ENCODE measurements at places on chromosomes 2 and 18.

DNA sequence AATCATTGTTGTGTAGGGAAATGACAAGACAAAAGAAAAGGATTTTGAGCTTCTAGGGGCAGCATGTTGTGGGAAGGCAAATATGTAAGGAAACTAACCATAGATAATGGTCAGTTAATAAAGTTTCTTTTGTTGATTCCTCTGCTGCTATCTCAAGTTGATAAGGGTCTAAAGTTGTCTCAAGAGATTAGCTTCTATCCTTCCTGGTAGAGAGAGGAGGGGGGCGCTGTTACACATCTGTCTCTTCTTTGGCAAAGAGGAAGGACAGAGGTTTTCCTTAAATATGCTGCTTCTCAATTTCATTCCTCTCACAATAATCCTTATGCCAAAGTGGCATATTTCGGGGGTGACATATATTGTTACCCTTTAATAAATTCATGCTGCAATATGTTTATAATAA is 944.0 kb downstream of the DPP10 start:
- no peak for DNase-seq

DNA sequence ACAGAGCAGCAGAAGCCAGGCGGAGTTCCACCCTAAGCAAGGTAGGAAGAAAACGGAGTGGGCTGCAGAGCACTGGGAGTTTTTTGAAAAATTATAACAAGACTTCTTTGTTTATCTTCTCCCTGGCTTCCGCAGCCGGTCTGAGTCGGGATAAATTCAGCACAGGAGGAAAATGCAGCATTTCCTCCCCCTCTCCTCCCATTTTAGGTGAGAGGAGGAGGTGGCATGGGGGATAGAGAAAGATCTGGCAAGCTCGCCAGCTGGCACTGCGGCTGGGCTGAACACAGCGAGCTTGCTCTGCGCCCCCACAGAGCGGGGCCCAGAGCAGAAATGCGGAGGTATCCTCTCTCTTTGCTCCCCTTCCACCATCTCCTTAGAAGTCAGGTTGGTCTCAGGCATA is 17.7 kb upstream of the CHRNA1 start:
- DNase-seq = no peak

DNA sequence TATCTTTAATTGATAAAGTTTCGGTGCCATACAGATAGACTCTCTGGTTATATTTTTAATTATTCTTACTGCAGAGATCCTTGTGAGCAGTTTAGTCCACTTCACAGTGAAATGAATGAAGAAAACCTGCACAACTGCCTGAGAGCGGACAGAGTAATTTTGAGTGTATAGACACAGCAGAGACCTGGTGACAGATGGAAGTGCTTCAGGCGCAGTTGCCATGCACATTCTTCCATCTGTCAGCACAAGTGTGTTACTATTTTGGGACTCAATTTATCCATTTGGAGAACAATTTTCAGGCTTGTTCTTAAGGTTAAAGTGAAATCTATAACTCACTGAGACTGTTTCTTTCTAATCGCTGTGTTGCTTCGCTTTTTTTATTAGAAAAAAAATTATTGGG is 147.8 kb upstream of the SPHKAP start:
- no peak for DNase-seq

DNA sequence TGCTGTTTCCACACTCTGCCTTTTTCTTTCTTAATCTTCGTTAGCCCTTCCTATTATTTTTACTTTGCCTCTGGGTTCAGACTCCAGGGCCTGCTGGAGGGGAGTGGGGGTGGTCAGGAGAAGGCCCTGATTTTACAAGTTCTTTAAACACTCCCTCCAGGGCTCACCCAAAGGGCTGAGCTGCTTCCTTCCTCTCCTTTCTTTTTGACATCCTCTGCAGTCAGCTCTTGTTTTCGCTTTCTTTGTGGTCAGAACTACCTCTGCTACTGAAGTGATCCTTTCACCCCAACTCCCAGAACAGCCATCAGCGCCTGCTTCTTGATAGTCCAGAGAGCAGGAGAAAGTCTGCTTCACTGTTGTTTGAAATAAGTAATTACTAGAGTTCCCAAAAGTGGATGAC is 925.7 kb downstream of the EPHA4 start:
- no peak for DNase-seq

DNA sequence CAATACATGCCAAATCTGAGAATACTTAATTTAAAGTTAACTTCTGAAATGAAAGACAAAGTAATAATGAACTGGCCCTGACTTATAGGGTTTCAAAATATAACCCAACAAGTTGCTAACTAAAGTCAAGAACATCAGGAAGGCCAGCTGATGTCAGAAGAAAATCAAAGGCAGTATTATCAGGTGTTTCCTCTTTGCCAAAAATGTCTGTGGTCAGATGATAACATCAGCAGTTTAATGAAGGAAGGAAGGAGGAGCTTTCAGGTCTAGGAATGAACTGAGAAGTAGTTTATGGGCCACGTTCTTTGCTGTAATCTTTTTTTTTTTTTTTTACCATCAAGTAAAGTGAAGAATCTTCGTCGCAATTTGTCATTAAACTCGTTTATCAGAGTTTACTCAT is 40.9 kb downstream of the CDH2 start:
- no peak for DNase-seq

DNA sequence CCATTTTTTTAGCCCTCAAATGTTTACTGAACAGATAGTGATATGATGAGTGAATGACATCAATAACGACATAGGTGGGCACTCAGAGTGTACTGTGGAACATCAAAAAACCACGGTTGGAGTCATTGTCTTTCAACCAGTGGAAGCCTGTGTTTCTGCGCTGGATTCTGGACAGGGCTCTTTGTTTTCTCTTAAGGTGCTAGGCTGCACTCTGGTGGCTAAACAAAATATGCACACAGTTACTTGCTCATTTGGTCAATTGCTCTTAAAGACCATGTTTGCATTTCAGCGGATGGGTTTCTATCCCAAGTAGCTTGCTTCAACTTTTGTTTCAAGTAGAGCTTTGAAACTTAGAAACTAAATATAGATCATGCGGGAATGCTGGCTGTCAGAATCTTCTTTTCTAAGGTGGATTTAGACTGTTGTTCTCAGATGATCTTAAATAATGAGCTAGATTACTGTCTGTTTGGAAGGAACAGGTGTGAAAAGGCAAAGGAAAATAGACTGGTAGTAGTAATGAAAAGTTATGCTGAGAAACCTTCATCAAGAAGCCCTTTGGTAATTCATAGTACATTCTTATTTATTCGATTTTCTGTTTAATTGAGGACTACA is 48.5 kb upstream of the LYPD6B start:
- DNase-seq = no peak

GRCh38 chr2:14941151-14941631 is 308.7 kb downstream of the LRATD1 start:
- no peak for DNase-seq

DNA sequence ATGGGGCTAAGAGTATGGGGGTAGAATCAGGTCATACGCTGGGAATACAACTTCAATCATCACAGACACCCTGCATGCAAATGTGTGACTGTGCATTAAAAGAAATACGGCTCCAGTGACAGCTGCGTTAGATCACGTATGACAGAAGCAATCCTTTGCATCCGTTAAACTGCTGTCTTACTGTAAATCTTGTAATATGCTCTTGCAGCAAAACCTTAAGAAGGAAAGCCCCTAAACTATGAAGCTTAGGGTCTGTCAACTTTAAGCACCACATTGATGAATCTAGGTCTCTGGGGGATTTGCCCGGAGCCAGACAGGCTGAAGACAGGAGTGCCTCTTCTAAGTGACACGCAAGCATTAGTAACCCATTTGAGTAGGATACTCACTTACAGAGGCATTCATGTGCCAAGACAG is 84.7 kb upstream of the EML6 start:
- DNase-seq = no peak

- DNase-seq = no peak
These were observed 75.6 kb upstream of the ITGB6 start for GRCh38 chr2:160275656-160276055.

DNA sequence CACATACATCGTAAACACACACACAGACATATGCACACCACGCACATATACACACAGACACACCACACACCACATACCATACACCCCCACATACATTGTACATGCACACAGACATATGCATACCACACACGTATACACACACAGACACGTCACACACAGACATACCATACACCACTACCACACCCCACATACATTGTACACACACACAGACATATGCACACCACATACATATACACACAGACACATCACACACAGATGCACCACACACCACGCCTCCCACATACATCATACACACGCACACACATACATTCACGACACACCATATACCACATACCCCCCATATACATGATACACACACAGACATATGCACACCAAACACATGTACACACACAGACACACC is 58.4 kb downstream of the KIF5C start:
- no peak for DNase-seq

GRCh38 chr2:27988306-27988705 is 97.8 kb downstream of the BABAM2 start:
- no peak for DNase-seq

DNA sequence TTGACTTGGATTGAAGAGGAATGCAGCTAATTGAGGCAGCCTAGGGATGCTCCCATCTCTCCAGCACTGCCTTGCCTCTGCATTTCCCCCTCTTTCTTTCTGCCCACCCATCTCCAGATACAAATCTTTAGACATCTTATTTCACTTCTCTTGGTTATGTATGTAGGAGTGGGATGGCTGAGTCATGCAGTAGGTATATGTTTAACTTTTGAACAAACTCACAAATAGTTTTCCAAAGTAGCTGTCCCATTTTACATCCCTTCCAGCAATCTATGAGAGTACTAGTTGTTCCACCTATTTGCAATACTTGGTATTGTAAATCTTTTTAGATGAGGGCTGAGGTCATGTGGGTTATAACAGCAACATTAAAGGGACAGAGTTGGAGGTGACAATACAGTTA is 329.9 kb downstream of the DYSF start:
- no peak for DNase-seq

- DNase-seq = no peak
These were observed 180.7 kb downstream of the RAD51AP2 start for GRCh38 chr2:17337507-17337906.

- no peak for DNase-seq
These were observed 7.5 kb downstream of the COL6A3 start for GRCh38 chr2:237406371-237406895.

DNA sequence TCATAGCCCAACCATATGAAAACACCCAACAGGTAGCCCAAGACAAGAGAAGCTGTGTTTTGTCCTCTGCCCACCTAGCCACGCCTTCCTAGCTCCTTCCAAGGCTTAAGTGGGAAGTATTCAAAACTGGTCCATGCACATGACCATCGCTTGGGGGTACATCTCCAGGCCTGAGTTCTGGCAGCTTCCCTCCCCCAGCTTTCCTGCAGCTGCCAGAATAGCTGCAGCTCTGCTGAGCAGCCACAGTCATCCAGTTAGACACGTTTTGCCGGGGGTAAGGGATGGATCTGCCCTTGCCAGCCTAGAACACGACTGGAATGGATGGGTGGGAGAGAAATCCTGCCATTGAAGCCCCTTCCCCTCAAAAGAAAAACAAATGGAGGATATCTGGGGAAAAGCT is 166.8 kb downstream of the NRP2 start:
- no peak for DNase-seq

- no peak for DNase-seq
These were observed 78.4 kb upstream of the ZNF516 start for GRCh38 chr18:76573325-76574025.

GRCh38 chr2:49033394-49034185 is 120.7 kb downstream of the FSHR start:
- no peak for DNase-seq

DNA sequence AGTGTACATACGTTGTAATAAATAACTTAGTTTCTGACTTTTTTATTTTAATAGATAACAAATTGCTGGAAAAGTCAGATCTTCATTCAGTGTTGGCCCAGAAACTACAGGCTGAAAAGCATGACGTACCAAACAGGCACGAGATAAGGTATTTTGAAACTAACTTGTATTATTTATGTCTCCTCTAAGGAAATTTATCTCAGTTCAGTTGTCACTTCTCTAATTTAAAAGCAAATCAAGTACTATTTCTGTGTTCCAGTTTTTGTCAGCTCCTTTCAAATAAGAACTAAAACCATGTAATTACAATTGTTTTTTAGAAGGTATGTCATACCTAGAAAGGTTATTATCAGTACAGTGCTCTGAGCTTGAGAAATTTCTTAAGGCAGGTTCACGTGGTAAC is 4.6 kb downstream of the ATG16L1 start:
- DNase-seq = no peak

DNA sequence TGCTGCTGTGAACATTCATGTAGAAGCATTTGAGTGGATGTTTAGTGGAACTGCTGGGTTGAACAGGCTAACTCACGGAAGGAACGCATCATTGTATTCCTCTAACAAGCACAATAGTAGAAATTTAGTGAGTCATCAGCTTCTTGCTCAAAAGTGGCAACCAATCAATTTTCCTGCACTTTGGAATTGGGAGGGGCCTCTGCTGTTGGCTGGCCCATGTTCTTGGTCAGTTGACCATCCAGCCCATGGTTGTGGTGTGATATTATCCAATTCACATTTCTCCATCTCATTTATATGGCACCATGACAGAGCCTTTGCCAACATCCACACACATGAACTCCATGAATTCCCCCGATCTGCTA is 95.0 kb downstream of the TNFRSF11A start:
- DNase-seq = no peak

- DNase-seq = no peak
These were observed 93.6 kb downstream of the SMAD7 start for GRCh38 chr18:48857023-48857694.

DNA sequence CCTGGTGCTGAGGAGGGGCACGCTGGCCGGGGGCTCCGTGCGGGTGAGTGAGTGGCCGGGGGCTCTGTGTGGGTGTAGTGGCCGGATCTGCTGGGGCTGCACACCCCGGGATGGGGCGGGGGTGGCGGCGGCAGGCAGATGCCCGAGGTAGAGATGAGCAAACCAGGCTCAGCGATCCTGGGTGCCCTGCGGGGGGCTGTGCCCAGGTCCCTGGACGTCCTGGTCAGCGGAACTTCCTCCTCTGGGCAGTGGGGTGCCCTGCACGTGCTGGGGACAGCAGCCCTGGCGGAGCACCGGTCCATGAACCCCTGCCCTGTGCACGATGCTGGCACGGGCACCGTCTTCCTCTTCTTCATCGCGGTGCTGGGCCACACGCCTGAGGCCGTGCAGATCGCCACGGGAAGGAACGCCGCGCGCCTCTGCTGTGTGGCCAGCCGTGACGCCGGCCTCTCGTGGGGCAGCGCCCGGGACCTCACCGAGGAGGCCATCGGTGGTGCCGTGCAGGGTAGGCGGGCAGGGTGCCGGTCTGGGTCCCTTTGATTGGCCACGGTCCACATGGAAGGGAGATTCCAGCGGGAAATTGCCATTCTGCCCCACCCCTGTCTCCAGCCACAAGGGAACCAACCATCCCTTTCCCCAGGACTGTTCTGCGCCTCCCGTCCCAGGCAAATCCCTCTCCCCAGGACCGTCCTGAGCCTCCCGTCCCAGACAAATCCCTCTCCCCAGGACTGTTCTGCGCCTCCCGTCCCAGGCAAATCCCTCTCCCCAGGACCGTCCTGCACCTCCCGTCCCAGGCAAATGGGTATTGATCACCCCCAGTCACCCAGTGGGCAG is 5.9 kb downstream of the NEU4 start:
- DNase-seq = no peak

GRCh38 chr2:218998414-218999002 is 5.3 kb upstream of the CRYBA2 start:
- no peak for DNase-seq

Data from cortex of kidney (tissue), 1 donor.